ENCODE measurements at places on chromosomes 4 and X.

DNA sequence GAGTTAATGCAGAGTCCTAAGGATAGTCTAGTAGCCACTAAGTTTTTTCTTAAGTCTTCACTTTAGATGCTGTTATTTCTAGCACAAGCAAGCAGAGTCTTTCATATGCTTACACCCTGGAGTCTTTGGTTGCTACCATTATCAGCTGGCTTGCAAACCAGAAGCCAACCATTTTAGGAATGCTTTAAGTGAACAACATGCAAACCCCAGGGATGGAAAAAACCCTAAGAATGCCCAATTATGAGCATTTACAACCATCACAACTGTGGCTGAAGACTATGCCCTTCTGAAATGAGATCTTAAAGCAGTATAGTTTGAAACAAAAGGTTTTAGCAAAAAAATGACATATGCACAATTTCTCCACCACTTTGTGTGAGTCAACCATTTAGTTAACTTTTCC lies 6.6 kb downstream of the MID1IP1 start:
- no peak for DNase-seq

GRCh38 chr4:59063015-59063720 lies 1953.0 kb upstream of the IGFBP7 start:
- DNase-seq, result no peak

GRCh38 chrX:154383359-154384283 lies 4.5 kb downstream of the EMD start:
- no peak for DNase-seq

GRCh38 chrX:154751669-154752271 lies 893 bp upstream of the GAB3 start:
- no peak for DNase-seq

DNA sequence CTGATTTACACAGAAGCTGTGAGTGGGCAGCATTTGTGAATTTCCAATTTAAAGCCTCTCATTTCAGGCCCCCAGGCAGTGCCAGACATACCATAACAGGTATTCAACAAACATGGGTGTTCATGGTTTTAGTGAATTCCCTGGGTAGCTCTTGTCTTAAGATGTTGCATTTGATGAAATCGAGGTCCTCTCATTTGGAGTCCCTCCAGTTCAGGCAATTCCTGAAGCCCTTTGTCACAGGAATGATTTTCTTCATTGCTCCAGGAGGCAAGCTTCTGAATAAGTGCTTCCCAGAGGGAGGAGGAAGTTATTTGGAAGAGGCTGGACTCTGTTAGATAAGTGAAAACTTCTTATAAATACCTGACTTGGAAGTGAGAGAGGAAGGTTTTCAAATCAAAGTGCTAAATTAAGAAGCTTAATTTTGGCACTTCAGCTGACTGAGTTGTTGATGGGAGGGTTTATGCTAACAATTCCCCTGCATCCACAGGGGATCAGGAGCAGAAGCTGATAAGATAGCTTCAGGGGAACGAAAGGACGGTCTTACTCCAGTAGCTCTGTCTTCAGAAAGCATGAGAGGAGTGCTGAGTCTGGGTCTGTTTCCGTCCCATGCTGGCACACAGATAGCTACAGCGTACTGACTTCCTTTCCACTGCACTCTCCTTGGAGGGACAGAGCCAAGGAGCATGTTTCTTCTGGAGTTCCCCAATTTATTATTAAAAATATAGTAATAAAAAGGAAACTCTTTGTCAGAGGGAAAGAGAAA lies 543.1 kb downstream of the GBA3 start:
- no peak for DNase-seq

DNA sequence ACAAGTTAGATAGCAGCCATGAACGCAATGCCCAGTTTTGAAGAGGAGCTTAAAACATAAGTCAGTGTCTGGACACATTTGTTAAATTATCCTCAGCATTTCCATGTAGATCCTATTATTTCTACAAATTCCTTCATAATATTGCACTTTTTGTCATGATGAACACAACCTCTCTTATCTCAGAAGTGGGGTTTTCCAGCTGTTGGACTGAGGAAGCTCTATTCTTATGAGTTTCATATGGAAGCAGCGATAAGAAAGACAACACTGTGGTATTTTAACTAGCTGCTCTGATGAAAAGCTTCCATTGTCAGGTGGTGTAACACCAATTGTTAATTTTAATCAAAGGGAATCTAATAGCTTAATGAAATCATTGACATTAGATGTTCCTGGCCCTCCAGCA lies 308.7 kb downstream of the GBA3 start:
- DNase-seq, result no peak

GRCh38 chrX:28042826-28043564 lies 61.7 kb upstream of the DCAF8L1 start:
- no peak for DNase-seq
